ENCODE measurements at places on chromosomes 5 and 9. TPM values are rescaled to one million over a fixed set of nuclear protein-coding genes. Genes with fewer than 3 reads are reported as not detected.

BHMT2 gene
- total RNA-seq, result 3.0 TPM

SVEP1 gene
- total RNA-seq, result 44.6 TPM

SLC34A1 gene
- not detected for total RNA-seq

- no peak for DNase-seq
These were observed 593.1 kb upstream of the DAB2 start for GRCh38 chr5:40017918-40018317.

DNA sequence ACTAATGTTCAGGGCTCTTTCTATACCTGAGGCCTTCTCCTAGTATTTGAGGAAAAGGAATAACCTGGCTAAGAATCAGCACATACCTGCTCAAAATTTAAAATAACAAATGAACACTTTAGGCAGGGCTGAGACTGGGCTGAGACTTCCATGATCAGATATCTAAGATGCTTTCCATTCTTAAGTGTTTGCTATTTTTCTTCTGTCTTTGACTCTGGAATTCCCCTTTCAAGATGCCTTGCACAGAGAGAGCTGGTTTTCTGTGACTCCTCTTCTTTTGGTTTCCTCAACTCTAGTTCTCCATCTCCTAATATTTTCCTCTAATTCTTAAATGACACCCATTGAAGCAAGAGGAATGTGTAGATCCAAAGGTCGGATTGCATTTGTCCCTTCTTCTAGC lies 61.1 kb downstream of the DPYSL3 start:
- no peak for DNase-seq

- no peak for DNase-seq
These were observed 229.5 kb upstream of the PAPPA start for GRCh38 chr9:115923903-115924668.

GRCh38 chr5:122469384-122469919 lies 157.4 kb downstream of the SNCAIP start:
- no peak for DNase-seq

DNA sequence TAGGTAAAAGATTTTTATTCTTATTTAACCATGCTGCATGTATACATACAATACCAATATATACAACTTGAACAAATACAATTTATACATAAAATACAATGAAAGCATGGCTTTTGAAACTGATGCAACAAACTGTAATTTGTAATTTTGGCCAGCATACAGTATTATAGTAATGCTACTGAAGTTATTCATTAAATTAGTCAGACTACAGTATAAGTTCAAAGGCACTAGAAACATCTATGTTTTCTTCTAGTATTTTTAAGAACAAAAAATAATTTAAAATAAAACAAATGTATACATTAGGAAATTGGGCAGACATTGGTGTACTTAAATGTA lies 18.8 kb downstream of the IL4 start:
- no peak for DNase-seq

DNA sequence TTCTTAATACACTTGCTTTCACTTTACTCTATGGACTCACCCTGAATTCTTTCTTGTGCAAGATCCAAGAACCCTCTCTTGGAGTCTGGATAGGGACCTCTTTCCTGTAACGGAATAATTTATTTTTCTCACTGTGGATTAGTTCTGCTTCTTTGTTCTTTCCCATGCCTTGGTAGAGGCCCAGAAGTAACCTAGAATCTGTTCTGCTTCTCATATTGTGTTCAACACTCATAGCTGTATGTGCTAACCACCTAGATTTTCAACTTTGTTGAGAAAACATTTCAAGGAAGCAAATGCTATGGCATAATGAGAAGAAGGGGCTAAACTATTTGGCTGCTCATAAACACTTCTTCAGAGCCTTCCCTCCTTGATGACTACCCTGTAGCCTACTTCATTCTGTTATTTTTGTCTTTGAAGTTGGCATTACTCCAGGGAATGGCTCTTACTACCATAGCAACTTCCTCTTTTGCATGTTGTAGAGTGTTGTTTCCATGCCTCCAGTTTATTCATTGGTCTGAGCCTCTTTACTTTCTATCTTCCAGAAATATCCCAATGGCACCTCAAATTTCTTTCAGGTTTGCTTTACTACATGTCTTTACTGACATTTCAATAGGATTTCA lies 74.3 kb downstream of the KIAA0825 start:
- peak; percentile 2 for DNase-seq

Data from skin of body (tissue), 3 donors.